ENCODE measurements at places on chromosomes 16 and 17. TPM values are rescaled to one million over a fixed set of nuclear protein-coding genes. Genes with fewer than 3 reads are reported as not detected.
A peak's percentile ranks its signal among the peaks of the same experiment; 100 is the strongest.

IFI35 gene
- total RNA-seq = 14.4 TPM

DNA sequence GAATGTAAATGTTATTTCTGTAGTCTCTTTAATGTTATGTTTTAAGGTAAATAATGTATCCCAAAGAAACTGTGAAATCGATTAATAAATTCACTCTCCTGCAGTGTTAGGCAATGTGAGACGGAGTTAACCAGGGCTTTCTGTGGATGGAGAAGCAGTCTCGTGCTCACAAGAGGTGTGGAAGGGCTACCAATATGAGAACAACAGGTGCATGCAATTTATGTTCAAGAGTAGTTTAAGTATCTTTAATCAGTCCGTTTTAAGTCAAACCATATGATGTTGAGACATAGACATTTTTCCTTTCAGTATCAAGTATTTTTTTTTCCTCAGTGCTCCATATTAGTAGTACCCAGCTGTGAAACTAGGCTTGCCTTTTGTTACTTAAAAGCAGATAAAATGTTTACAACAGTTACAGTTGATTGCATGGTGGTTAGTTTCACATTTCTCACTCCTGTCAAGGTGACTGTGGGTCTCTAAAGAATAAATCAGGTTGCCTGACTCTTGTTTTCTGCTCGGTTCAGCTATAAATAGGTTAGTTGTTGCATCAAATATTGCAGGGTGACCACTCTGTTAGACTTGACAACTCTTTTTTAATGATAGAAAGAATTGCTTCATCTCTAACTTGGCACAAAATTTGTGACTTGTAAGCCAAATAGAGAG, 54.4 kb downstream of the COX10 start:
- DNase-seq = no peak

TRPV3 gene
- total RNA-seq = 1.0 TPM

HOXB9 gene
- total RNA-seq = not detected

DHRS7C gene
- 71.6 TPM for total RNA-seq

AGRP gene
- not detected for total RNA-seq

TMEM106A gene
- total RNA-seq = 3.6 TPM

GRCh38 chr16:47627721-47628120, 166.6 kb downstream of the PHKB start:
- DNase-seq = no peak

SYCE1L gene
- 0.46 TPM for total RNA-seq

DNA sequence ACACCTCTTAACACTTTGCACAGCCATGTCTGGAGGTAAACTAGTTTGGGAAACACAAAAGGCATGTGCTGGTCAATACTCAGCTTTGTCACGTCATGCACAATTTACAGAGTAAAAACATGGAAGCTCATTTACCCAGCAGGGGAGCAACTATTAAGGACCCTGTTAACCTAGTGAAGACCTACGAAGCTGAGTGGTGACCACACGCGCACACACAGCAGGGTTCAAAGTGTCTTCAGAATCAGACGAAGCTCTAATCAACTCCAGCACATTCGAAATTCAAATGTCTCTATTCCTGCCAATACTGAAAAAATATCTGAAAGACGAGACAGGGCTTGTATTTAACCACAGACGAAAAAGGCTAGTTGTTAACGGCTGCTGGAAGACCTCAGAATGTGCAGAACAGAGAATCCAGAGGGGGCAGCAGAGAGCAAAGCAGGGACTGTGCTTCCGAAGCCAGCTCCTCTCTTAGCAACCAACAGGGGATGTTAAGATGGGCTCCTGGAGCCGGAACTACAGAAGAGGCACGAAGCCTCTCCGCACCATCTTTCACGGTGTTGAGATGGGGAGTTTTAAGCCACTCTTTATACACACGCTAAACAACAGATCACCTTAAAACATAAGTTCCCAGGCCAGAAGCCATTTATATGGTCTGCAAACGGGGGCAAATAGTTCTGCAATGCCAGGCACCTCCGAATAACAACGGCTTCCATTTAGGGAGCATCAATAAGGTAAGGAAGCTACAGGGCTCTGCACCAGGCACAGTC, 45.7 kb downstream of the CMTM4 start:
- DNase-seq = peak; percentile 67

PRDM7 gene
- total RNA-seq = not detected

- peak; percentile 84 for DNase-seq
Measured at GRCh38 chr17:4607773-4608187, 23.5 kb downstream of the SMTNL2 start.

SBK1 gene
- 2.0 TPM for total RNA-seq

- DNase-seq = peak; percentile 94
Measured at GRCh38 chr16:788399-789126, at the start of gene CHTF18. Gene CHTF18 (plus strand): TSS chr16:788620. CDS start chr16:788685, 65 bp downstream.

Data from Right ventricle myocardium superior (tissue), 1 donor.